ENCODE measurements at places on chromosomes 11 and 22.

- no peak for DNase-seq
Observed at GRCh38 chr11:89436071-89436470, 55.1 kb downstream of the NOX4 start.

DNA sequence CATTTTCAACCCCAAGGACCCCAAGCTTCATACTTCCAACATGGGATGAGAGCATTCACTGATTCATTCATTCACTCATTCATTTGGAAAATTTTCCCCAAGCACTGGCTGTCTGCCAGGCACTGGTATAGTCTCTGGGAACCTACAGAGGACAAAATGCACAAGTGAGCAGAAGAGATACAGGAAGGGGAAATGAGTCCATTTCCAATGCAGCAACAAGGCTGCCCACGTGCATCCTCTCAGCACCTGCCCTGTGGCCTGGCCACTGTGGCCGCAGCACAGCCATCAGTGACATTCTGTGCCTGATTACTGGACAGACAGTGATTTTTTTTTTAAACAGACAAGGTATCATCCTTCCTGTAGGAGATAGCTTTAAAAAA is 96.0 kb upstream of the PITPNB start:
- DNase-seq = no peak

DNA sequence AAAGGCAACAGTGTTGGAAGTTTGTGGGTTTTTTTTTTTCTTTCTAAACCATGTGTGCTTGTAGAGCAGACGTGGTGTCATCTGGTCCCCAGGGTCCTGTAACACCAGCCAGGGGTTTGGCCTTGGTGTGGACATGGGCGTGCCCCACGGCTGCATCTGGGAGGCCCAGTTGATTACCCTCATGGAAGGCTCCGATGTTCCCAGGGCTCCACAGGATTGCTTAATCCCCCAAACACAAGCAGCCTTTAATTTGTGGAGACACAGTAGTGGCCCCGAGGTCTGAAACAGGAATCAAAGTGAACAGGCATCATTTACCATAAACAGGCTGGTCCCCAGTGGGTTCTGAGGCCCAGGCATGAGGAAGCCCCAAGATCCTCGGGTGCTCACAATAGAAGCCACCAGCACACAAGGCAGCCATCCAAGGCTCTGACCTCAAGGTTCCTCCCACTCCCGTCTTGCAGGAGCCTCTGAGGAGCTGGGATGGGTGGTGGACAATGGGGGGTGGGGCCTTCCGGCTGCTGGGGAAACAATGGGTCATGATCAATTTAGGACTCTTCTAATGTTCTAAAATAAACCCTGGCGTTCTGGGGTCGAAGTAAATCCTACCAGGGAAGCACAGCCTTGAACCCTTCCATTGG is 115.0 kb upstream of the CD82 start:
- DNase-seq = no peak

GRCh38 chr11:8785998-8786397 is 103.4 kb downstream of the RPL27A start:
- DNase-seq = no peak

DNA sequence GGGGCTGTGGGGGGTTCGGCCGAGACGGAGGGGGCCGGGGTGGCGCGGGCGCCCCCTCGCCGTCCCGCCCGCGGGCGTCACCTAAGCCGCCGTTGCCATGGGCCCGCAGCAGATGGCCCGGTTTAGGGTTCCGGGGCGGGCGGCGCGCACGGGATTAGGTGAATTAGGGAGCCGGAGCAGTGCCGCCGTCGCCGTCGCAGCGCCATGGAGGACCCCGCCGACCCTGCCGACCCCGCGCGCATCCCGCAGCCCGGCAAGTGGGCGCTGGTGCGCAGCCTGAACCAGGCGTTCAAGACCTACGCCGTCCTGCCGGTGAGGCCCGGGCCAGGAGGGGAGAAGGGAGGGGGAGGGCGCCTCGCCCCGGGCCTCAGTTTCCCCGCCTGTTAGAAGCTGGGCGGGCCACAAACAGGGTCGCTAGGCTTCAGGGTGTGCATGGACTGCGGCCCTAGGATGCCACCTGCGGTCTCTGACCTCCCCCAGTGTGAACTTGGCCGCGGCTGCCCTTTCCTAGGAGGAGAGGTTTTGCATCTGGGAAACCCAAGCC is 10.1 kb downstream of the MYO7A start:
- DNase-seq = no peak

- DNase-seq = no peak
Observed at GRCh38 chr11:44229098-44229497, 80.8 kb downstream of the ALX4 start.

All from C1 segment of cervical spinal cord (tissue), 14 donors.